ENCODE measurements at places on chromosomes 5 and 9. TPM values are rescaled to one million over a fixed set of nuclear protein-coding genes. Genes with fewer than 3 reads are reported as not detected.
A peak's percentile ranks its signal among the peaks of the same experiment; 100 is the strongest.

The GRM6 gene
- not detected for total RNA-seq

DNA sequence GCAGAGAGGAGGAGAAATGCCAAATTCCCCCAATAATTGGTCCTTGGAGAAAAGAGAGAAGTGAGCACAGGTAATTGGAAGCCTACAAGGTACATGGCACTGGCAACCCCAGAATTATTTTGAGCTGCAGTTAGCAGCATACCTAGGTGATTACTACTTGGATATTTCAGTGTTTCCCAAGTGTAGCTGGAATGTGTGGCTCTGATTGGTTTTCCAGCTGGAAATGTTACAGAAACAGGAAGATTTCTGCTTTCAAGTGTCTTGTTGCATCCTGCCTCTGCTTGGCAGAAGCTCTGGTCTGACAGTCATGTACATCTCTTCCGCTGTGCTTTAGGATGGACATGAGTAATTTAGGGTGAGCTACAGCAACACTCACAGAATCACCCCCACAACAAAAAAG, 262.1 kb downstream of the ENC1 start:
- H3K27me3 ChIP-seq: no peaks in the 10 kb centered on the region
- H3K4me1 ChIP-seq: peaks cover 39% of the 10 kb centered on the region
- no peaks in the 10 kb centered on the region for H3K36me3 ChIP-seq
- DNase-seq: no peak

GRCh38 chr5:132342291-132343180, 27.0 kb upstream of the SLC22A5 start:
- peak overlapping the region; percentile 8 for H3K27ac ChIP-seq
- no peaks in the 10 kb centered on the region for H3K27me3 ChIP-seq
- H3K4me1 ChIP-seq: no peaks in the 10 kb centered on the region
- no peak overlapping the region for H3K4me3 ChIP-seq

- no peaks in the 10 kb centered on the region for H3K36me3 ChIP-seq
- DNase-seq: no peak
- no peak overlapping the region for H3K4me3 ChIP-seq
- H3K27me3 ChIP-seq: no peaks in the 10 kb centered on the region
Observed at GRCh38 chr5:96372726-96373380, 60.2 kb downstream of the PCSK1 start.

The TGFBR1 gene
- total RNA-seq: 18.9 TPM

DNA sequence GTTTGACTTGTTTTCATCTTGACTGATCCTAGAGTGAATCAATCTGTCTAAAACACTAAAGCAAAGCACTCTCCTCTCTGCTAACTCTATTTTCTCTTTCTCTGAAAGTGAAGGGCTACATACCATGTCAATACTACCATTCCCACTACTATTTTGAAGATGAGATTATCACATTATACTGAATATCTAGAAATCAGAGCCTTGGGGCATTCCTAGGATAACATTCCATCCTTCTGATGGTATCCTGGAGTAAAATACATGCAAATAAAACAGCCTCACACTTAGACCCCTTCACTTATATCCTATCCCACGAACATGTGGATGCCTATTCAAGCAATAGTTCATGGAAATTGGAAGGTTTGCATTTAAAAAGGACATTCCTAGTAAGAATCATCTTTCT, 309.3 kb upstream of the ACTBL2 start:
- no peak overlapping the region for H3K4me3 ChIP-seq
- no peaks in the 10 kb centered on the region for H3K36me3 ChIP-seq
- H3K27me3 ChIP-seq: no peaks in the 10 kb centered on the region
- H3K4me1 ChIP-seq: no peaks in the 10 kb centered on the region
- DNase-seq: no peak

The NEUROG1 gene
- not detected for total RNA-seq

All from heart left ventricle (tissue), 16 donors.